NCI-H226 (cell line): ENCODE measurements at places on chromosomes 1 and 21.

- DNase-seq, result no peak
Observed at GRCh38 chr1:30702823-30703222, 20.6 kb downstream of the MATN1 start.

DNA sequence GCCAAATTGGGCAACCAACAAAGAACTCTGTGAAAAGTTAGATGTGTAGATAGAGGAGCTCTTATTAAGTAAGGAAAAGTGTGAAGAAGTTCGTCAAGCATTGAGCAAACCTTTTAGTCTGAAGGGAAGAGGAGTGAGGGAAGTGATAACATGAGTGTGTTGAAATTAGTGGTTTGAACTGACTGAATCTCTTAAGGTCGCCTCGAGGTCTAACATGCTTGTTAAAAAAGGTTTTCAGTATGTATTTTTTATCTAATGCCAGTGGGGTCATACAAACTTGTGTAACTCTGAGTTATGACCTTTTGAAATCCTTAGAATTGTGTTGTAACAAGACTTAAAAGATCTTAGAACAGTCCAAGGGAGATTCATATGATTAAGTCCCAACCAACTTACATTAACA lies 34.1 kb downstream of the SOAT1 start:
- peak; percentile 27 for DNase-seq

GRCh38 chr21:45947716-45948255 lies 33.8 kb upstream of the COL6A1 start:
- no peak for DNase-seq

DNA sequence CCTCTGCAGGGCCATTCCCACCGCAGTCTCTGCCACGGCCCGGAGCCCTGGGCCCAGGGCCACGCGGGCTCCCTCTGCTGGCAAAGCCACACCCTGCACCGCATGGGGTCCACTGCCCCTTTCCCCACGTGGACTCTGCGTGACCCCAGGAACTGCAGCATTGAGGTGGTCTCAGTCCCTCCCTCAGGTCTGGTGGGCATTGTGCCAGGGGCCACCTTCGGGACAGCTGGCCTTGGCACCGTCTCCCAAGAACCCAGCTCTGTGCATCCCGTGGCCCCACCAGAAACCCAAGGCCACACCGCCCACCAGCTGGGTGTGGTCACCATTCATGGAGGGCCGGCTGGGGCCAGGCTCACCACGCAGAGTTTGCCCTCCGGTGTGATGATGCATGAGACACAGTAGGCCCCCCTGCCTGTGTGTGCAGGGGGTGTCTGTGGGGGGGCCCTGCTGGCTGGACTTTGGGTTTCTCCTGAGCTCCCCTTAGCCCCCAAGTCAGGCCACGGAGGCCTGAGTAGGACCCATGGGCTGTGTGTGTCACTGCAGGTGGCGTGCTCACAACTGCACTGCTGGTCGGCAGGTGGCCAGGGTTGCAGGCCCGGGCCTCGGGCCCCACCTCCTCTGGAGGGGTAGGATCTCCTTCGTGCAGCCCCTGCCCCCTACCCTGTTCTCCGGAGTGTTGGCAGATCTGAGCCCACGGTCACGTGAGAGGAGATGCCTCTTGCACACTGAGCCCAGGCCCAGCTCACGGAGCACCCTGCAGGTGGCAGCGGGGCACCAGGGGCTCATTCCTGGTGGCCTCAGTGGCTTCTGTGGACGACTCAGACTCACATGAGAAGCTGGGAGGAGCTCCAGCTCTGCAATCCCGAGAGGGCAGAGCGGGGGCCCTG lies 5.8 kb downstream of the VWA1 start:
- no peak for DNase-seq

GRCh38 chr1:200392625-200393185 lies 17.1 kb downstream of the ZNF281 start:
- no peak for DNase-seq
